Hepatocyte (in vitro differentiated cells): ENCODE measurements at places on chromosomes 16 and 17.

GRCh38 chr16:21097151-21097550 is 53.5 kb downstream of the DNAH3 start:
- DNase-seq = no peak

GRCh38 chr17:9839433-9839832 is 13.7 kb downstream of the GLP2R start:
- no peak for DNase-seq

GRCh38 chr17:1724351-1724868 is at the start of gene WDR81:
TSS of gene WDR81 (plus strand) at chr17:1724704. CDS start at chr17:1724960, 256 bp downstream.
- peak; percentile 95 for DNase-seq

DNA sequence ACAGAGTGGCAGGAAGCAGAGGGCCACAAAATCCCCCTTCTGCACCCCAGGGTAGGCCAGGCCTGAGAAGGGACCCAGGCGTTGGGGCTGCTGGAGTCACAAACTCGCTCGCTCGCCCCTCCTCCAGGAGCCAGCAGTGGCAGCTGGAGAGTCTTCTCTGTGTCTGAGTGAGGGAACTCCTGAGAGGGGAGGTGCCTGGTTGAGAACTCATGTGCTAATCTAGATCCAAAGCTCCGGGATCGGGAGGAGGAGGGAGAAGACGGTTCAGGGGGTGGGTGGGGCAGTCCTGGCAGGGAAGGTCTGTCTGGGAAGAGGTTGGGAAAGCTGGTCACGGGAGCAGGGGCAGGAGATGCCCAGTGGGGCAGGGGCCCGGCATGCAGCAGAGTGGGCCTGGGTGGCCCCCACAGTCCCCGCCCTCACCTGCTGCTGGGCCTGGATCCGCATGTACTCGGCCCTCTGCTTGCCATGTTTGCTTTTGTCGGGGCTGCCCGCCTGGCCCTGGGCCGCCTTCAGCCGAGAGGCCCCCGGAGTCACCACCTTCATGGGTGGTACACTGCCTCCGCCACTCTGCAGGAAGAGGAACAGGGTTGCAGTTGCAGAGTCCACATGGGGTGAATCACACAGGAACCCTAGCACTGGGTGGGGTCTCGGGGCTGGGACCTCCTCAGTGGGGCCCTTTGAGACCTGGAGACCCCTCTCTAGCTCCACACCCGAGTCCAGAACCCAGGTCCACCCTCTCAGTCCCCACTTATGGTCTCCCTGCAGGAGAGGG is 62.2 kb downstream of the SRCIN1 start:
- no peak for DNase-seq

DNA sequence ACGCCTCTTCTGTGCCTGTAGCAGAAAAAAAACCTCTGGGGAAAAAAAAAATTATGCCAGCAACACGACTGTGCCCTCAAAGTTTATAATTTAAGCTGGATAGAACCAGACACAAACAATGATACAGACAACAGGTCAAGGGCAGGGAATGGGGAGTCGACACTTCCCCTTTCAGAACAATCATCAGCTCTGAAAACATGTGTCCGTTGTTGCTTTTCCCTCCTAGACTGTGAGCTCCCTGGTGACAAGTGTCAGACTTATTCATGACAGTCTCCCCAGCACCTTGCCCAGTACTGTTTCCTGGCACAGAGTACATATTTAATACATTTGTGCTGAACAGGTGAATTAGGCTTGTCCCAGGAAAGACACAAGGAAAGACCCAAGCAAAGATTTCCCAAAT is 178.3 kb downstream of the SOX9 start:
- no peak for DNase-seq

DNA sequence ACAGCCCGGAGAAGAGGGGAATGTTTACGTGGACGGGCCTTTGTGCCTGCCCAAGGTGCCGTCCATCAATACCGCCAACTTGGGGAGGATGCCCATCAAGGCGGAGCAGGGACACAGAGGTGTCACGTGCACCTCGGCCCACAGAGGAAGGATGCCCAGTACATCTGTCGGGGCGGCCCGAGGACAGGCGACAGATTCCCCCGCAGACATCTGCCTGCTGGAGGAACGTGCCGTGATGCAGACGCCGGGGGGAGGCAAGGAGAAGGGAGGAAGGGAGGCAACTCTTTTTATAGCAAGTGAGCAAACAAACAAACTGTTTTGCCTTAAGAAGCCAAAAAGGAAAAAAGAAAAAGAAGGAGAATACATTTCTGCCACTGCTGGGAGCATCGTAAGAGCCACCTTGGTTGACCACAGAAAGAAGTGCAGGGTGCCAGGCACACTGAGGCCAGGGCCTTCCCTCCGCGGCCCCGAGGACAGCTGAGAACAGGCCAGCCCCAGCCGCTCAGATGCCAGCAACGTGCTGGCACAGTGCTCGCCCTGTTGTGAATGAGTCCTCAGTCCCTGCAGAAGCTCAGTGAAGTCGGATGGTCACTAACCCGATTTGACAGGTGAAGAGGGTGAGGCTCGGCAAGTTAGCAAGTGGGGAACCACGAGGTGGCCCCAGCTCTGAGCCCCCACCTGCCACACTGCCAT is 146.4 kb downstream of the RBFOX3 start:
- no peak for DNase-seq

- DNase-seq = peak; percentile 66
Measured at GRCh38 chr17:73719588-73720071, 75.4 kb upstream of the SDK2 start.

DNA sequence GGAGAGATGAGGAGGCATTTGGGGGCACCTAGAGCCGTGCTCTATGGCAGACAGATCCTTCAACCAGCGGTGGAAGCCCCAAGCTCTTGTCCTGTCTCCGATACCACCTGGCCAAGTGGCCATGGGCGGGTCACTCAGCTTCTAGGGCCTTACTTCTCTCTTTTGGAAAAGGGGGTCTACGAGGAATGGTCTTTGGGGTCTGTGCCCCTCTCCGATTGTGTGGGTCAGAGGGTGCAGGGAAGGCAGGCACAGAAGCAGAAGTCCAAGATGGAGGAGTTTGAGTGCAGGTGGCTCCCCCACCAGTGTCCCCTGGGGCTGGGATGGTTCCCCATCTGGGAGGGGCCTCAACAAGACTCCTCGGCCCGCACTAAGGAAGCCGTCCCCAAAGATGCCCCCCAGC is 116.7 kb downstream of the CCDC182 start:
- no peak for DNase-seq

DNA sequence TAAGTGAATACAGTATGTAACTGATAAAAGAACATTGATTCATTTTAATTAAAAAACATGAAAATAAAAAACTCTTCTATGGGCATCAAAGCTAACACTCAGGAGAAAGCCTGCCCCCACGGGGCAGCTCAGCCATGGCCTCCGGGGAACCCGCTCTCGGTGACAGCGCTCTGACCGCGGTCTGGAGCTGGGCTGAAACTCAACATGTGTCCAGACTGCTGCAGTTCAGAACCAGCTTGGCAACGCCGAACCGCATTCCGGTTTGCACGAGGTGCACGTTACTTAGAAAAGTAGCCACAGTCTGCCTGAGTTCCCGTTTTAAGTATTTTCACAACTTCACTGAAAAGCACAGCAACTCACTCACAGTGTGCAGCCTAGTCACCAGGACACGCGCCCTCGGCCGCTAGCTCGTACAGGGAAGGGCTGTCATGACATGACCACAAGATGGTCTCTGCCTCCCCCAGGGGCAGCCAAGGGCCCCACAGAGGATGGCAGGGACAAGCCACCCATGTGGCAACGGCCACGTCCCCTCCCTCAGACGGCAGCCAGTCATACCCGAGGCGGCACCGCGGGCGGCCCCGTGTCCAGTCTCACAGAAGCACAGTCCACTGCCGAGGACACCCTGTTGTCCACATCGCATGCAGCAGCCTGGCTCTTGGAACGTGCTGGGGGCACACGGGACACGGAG is 77.1 kb upstream of the METRNL start:
- no peak for DNase-seq

DNA sequence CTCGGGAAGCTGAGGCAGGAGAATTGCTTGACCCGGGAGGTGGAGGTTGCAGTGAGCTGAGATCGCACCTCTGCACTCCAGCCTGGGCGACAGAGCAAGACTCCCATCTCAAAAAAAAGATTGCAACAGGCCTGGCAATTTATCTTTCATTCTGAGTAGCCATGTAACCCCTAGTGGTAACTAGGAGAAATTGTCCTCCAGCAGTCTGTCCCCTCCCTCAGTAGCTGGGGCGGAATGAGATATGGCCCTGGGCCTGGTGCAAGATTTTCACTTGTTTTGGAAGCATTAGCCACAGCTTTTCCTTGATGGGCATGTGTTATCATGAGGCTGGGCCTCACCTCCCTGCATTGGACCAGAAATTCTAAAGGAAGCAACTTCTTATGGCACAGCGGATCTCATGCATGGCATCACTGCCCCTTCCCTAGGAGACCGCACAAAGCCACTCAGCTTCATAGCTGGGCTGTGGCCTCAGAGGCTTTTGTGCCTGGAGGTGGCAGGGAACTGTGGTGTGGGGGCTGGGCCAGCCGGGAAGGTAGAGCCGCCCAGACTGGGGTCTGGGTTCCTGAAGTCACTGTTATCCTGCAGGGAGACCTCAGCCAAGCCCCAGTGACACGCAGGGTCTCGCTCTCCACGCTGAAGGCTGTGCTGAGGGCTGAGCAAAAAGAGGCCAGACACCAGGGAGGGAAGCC is 13.4 kb downstream of the NATD1 start:
- no peak for DNase-seq

DNA sequence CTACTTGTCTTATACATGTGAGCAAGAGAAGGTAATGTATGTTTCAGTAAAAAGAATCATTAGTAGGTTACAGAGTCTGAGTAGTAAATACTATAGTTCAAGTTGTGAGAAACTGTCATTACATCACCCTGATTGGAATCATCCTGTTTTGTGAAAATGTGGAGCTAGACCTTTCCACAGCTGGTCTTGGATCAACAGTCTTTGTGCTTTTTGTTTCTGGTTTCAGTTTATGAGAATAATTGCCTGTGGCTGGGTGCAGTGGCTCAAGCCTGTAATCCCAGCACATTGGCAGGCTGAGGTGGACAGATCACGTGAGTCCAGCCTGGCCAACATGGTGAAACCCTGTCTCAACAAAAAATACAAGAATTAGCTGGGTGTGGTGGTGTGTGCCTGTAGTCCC is 19.7 kb upstream of the SHISA9 start:
- no peak for DNase-seq

DNA sequence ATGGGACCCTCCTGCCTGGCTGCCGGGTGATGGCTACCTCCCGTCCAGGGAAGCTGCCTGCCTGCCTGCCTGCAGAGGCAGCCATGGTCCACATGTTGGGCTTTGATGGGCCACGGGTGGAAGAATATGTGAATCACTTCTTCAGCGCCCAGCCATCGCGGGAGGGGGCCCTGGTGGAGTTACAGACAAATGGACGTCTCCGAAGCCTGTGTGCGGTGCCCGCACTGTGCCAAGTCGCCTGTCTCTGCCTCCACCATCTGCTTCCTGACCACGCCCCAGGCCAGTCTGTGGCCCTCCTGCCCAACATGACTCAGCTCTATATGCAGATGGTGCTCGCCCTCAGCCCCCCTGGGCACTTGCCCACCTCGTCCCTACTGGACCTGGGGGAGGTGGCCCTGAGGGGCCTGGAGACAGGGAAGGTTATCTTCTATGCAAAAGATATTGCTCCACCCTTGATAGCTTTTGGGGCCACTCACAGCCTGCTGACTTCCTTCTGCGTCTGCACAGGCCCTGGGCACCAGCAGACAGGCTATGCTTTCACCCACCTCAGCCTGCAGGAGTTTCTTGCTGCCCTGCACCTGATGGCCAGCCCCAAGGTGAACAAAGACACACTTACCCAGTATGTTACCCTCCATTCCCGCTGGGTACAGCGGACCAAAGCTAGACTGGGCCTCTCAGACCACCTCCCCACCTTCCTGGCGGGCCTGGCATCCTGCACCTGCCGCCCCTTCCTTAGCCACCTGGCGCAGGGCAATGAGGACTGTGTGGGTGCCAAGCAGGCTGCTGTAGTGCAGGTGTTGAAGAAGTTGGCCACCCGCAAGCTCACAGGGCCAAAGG is 36.8 kb downstream of the NLRC5 start:
- no peak for DNase-seq

DNA sequence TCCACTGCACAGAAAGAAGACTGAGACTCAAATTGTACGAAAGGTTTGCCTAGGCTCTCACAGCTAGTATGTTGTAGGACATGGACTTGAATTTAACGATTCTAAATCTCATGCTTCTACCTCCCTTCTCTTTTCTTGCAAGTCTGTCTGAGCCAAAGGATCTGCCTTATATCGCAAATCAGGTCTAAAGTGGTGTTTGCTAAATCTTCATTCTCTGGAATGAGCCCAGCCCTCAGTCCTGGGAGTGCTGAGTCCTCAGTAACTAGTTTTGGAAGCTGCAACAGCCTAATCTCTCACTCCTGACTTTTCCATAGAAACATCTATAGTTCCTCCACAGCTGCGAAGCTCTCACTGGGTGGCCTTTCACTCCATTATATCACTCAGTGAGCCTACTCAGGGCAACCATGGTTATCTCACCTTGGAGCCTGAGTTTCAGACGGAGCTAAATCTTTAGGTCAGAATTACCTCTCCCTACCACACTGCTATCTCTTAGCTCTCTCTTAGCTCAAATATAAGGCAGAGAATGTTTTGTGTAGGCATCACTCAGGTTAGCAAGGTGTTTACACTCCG is 575.5 kb upstream of the C16orf82 start:
- DNase-seq = no peak

GRCh38 chr17:35117984-35118383 is 1.7 kb downstream of the RAD51D start:
- no peak for DNase-seq

DNA sequence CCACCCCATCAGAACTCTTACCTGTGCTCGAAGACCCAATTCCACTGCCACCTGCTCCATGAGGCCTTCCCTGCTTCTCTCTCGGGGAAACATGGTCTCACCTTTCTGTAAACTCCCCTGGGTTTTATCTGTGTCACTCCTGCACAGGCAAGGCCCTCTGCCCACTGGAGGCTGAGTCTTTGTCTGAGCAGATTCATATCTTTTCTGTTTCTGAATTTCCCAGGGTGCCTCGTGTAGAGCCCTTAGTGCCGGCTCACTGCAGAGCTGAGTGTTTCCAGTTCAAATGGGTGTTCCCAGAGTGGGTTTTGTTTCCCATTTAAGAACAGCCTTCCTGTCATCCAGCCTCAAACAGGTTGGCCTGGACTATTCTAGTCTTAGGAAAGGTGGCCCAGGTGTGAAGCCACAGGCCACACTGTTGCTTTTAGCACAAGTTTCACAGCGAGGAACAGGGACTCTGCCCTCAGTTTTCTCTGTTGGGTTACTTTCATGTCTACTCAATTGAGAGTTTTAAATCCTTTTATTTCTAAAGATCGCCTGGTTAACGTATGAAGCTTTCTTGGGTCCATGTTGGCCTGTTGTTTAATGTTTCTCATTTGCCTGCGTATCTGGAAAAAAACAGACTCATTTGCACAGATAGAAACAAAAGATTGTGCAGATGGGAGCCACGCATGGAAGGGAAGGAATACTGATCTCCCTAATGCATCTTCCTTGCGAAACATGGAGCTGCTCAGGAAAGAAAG is 228.7 kb downstream of the MSI2 start:
- no peak for DNase-seq
